ENCODE measurements at places on chromosomes 7 and 10.
A peak's percentile ranks its signal among the peaks of the same experiment; 100 is the strongest.

DNA sequence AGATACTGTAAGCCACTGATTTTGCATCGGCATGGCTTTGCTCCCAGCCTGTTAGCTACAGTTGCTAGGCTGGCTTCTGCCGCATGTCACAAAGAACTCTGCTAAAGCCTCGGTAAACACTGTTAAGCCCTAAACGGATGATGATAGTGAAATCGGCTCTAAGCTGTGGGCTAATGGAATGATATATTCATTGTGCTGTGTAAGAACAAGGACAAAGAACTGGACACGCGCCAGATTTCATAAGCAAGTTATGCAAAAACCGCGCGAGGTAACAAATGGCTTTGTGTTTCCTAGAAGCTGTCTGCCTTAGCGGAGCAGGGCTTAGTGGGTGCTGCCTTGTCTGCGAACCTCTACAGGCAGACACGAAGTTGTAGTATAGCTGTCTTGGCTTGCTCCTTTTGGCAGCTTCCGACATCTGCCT, 331.3 kb upstream of the COBL start:
- no peaks in the 10 kb centered on the region for H3K36me3 ChIP-seq
- no peaks in the 10 kb centered on the region for H3K27me3 ChIP-seq
- no peak overlapping the region for H3K4me3 ChIP-seq

GRCh38 chr10:49362596-49363260, 33.2 kb downstream of the DRGX start:
- DNase-seq: no peak
- H3K36me3 ChIP-seq: no peaks in the 10 kb centered on the region
- no peaks in the 10 kb centered on the region for H3K4me1 ChIP-seq
- H3K27me3 ChIP-seq: no peaks in the 10 kb centered on the region
- H3K4me3 ChIP-seq: no peak overlapping the region

- no peak overlapping the region for H3K27ac ChIP-seq
- H3K4me3 ChIP-seq: no peak overlapping the region
- no peaks in the 10 kb centered on the region for H3K36me3 ChIP-seq
- H3K4me1 ChIP-seq: no peaks in the 10 kb centered on the region
- peaks cover 1% of the 10 kb centered on the region for H3K27me3 ChIP-seq
Observed at GRCh38 chr10:12950583-12951128, 50.9 kb downstream of the CCDC3 start.

- peak overlapping the region; percentile 51 for H3K4me3 ChIP-seq
- peaks cover 32% of the 10 kb centered on the region for H3K27me3 ChIP-seq
- H3K27ac ChIP-seq: no peak overlapping the region
- H3K36me3 ChIP-seq: no peaks in the 10 kb centered on the region
- DNase-seq: no peak
- H3K4me1 ChIP-seq: peaks cover 13% of the 10 kb centered on the region
Observed at GRCh38 chr10:99234041-99234790, 1.4 kb downstream of the HPSE2 start.

- H3K27me3 ChIP-seq: peaks cover 2% of the 10 kb centered on the region
- DNase-seq: no peak
- H3K4me1 ChIP-seq: no peaks in the 10 kb centered on the region
- H3K27ac ChIP-seq: no peak overlapping the region
Observed at GRCh38 chr7:3408814-3409595, 108.0 kb downstream of the SDK1 start.
